ENCODE measurements at places on chromosomes 12 and 14.

DNA sequence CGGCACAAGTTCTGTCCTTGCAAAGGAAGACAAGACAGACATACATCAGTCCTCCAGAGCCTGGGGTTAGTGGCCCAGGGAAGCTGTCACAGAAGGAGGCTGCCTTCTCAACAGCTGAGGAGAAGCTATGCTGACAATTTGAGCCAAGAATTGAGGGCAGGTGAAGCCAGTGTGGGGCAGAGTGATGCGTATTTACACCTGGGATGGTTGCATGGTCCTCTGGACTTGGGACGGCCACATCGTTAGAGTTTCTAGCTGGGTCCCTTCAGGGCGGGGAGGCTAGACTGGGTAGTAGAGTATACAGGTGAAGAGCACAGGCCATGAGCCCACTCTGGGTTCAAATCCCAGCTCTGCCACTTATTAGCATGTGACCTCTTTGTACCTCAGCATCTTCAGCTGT, 16.5 kb downstream of the KRT85 start:
- DNase-seq, result no peak

GRCh38 chr14:80956922-80957321, 1.5 kb downstream of the TSHR start:
- DNase-seq, result no peak

DNA sequence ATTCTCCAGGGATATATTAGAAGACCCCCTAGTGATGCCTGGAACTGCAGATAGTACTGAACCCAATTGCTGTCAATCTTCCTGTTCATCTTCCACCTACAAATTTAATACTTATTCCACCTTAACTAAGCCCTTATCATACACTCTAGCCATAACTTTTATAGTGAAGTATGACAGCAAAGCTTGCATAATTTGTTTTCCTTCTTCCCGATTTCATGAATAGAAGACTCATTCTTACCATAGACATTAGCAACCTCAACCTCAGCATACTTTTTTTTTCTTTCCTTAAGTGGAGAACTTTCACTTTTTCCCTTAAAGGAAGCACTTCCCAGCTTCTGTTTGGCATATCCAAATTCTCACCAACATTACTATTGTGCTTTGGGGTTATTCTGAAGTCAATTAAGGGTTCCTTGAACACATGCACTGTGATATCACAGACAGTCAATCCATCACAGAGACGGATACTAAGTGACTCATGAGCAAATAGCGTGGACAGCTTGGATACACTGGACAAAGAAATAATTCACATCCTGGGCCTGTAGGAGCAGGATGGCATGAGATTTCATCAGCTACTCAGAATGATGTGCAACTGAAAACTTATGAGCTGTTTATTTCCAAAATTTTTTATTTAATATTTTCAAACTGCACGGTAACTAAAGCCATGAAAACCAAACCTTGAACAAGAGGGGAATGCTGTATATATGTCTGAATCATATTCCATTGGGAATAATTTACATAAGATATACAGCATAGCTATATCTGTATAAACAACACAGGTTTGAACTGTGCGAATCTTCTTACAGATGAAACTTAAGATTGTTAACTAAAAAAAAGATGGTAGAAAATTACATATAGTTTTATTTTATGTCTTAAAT, 63.9 kb downstream of the SYT1 start:
- DNase-seq, result no peak

DNA sequence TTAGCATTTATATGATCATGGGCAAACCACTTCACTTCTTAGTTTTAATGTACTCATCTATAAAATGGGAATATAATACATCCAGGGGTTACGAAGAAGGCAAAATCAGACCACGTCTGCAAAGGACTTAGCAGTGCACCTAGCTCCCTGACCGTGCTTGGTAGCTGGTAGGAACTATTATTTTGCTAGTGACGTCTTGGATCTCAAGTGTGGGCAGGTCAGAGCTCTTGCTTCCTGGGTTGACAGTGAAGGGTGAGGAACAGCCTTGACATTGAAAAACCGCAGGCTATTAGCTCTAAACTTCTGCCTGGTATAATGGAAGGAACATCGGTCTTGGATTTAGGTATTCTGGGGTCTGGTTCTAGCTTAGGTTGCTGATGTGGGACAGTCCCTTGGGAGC, 89.3 kb upstream of the MED13L start:
- DNase-seq, result no peak

DNA sequence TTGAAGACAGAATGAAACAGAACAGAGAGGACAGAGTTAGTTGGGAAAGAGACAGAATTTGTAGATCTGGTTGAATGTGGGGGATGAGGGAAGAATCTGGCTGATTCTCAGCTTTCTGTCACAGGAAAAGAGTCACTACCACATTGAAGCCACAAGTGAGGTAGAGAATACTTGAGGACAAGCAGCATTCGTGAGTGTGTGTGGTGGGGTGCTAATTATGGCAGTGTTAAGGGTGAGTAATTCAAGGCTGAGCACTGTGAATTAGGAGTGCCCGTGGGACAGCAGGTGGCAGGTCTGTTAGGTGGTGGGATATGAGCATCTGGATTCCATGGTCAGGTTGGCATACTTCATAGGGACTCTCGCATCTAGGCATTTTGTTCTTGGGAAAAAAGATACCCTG, 347.4 kb upstream of the PRICKLE1 start:
- DNase-seq, result no peak

DNA sequence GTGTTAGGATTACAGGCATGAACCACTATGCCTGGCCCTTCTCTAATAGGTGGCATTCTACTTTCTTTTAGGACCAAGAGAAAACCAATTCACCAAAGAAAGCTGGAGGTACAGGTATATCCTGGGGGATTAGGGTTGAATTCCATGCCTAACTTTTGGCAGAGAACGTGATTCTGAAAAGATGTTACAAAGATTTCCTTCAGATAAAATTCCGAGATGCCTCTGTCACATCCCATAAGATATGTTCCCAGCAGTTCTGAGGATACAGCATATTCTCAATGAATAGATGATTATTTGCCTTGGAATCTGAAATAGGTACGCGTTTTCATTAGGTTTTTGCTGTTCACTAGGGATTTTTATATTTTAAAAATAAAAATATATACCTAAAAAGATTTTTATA, 111.9 kb upstream of the KRAS start:
- no peak for DNase-seq

DNA sequence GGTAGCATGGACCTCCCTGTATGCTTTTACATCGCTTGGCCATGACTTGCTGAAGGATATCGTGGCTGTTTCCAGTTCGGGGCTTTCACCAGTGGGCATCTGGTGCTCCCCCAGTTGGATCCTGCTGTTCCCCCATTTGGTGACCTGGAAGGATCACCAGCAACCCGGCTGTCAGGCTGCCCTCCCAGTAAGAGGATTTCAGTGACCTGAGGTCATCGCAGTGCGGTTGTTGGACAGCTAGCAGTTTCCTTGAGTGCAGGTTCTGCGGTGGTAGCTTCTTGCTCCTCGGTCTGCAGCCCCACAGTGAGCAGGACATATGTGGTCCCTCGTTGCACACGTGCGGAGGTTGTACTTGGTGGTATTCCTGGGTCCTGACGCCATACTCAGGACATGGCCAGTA, 58.7 kb downstream of the TMEM132C start:
- DNase-seq, result no peak

DNA sequence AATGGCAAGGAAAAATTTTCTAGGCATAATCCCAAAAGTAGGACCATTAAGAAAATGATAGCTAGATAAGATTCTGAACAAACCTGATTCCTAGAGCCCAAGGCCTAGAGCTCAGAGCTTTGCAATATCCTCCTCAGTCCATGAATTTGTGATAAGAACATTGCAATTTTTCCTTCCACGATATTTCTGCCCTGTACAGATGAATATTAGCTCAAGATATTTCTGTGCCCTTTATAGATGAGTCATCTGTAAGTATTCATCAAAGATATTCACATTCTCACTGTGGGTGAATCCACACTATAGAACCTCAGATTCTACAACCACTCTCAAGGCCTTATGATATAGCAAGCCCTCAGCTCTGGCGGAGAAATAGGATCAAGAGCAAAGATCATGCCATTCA, 37.5 kb downstream of the EAPP start:
- DNase-seq, result no peak

DNA sequence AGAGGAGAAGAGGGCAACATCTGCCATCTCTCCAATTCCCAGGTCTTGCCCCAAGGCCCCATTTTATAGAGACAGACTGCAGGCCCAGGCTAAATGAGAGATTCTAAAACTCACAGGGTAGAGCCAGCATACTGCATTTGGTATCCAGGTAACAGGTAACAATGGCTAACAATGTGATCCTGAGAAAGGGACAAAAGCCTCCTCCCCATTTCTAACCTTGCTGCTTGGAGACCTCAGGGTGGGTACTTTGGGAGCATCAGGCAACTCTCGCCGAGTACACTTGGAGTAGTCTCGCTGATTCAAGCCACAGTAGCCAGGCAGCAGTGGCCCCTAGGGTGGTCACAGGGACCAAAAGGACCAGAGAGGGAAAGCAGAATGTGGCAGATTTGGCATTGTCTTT, 162.6 kb upstream of the PLEKHA5 start:
- no peak for DNase-seq

DNA sequence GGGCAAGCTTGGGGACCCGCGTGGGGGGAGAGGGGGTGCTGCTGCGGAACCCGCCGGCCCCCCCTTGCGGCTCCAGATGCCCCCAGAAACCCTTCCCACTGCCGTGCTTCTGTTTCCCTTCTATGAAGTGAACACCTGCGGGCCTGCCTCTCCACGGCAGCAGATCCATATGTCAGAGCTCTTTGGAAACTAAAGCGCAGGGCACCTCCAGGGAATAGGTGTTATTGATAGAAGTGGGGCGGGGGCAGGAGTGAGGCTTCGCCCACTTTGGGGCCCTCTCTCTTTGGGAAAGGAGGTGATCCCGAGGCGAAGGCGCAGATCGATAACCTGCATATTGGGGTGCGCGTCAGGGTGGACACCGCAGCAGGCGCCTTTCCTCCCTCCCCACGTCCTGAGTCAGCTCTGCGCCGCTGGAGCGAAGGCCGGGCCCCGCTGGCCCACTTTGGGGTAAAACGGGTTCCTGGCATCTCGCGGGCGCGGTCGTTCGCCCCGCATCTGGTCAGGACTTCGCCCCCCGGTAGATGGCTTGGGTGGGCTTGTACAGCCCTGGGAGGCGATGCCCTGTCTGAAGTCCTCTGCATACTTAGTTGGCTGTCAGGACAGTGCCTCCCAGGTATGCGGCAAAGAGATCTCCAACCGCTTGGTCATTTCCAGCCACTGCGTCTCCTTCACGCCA, 524 bp downstream of the KMT5A start:
- peak; percentile 32 for DNase-seq

DNA sequence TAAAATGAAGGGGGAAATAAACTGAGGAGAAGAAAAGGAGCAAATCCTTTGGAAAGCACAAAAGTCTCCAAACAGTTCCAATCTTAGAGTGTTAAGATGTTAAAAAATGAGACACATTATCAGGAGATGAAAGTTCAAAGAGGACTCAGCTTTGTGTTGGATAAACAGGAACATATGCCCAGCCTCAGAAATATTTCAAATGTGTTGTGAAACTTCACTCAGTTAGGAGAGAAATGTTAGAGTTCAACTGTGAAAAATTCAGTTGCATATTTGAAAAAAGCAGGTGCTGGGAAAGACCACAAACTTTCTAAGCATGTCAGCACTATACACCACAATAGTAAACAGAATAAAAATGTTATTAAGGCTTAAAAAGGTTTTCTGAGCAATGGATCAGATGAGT, 136.8 kb upstream of the PRKD1 start:
- DNase-seq, result no peak

- DNase-seq, result no peak
These were observed 236.0 kb downstream of the ADAMTS20 start for GRCh38 chr12:43315961-43316360.

- peak; percentile 47 for DNase-seq
These were observed 15.6 kb upstream of the C14orf180 start for GRCh38 chr14:104563742-104564615.

- no peak for DNase-seq
These were observed 212.2 kb upstream of the TMEM260 start for GRCh38 chr14:56367416-56367815.

DNA sequence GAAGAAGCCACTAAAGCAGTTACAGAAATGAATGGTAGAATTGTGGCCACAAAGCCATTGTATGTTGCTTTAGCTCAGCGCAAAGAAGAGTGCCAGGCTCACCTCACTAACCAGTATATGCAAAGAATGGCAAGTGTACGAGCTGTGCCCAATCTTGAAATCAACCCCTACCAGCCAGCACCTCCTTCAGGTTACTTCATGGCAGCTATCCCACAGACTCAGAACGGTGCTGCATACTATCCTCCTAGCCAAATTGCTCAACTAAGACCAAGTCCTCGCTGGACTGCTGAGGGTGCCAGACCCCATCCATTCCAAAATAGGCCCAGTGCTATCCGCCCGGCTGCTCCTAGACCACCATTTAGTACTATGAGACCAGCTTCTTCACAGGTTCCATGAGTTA, 21.5 kb upstream of the SRGAP1 start:
- no peak for DNase-seq

- no peak for DNase-seq
These were observed 65.1 kb downstream of the TRMT5 start for GRCh38 chr14:60915781-60916180.

GRCh38 chr12:78725951-78726580, 138.5 kb upstream of the SYT1 start:
- DNase-seq, result no peak

- no peak for DNase-seq
These were observed 640 bp upstream of the ZFYVE1 start for GRCh38 chr14:73027546-73027945.

GRCh38 chr14:66572826-66573225, 64.9 kb downstream of the GPHN start:
- DNase-seq, result no peak

- DNase-seq, result no peak
These were observed 2.7 kb downstream of the SPRYD3 start for GRCh38 chr12:53076461-53076860.

GRCh38 chr12:58500399-58500798, 419.9 kb downstream of the LRIG3 start:
- no peak for DNase-seq

- DNase-seq, result no peak
These were observed 72.2 kb downstream of the SPTB start for GRCh38 chr14:64807551-64807950.

DNA sequence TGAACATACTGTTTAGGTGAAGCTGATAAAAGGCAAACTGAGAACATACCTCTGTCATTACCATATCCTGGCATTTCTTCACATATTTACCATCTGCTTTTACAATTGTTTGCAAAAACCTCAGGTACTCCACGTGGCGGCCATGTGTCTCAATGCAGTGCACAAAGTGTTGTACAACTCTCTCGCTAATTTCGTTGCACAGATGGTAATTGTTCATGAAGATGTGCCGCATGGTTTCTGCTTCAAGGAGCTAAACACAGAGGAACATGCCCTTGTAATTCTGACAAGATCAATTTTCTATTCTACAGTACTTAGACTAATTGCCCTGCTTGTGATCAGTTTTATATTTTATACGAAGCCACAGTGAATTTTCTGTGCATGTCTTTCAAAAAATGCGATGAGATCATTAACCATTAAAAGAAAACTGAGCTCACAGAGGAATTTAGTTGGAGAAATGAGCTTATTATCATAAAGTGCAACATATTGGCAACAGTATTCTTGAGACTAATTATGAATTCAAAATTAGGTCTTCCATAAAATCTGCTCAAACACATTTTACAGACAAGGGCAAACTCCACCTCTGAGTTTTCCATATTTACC, 233.8 kb downstream of the ITPR2 start:
- no peak for DNase-seq

- peak; percentile 30 for DNase-seq
These were observed 202.4 kb downstream of the ITPR2 start for GRCh38 chr12:26630546-26631027.

Data from uterus (tissue), 4 donors.